CD4-positive, alpha-beta T cell (primary cell): ENCODE measurements at places on chromosomes 12 and 14.

DNA sequence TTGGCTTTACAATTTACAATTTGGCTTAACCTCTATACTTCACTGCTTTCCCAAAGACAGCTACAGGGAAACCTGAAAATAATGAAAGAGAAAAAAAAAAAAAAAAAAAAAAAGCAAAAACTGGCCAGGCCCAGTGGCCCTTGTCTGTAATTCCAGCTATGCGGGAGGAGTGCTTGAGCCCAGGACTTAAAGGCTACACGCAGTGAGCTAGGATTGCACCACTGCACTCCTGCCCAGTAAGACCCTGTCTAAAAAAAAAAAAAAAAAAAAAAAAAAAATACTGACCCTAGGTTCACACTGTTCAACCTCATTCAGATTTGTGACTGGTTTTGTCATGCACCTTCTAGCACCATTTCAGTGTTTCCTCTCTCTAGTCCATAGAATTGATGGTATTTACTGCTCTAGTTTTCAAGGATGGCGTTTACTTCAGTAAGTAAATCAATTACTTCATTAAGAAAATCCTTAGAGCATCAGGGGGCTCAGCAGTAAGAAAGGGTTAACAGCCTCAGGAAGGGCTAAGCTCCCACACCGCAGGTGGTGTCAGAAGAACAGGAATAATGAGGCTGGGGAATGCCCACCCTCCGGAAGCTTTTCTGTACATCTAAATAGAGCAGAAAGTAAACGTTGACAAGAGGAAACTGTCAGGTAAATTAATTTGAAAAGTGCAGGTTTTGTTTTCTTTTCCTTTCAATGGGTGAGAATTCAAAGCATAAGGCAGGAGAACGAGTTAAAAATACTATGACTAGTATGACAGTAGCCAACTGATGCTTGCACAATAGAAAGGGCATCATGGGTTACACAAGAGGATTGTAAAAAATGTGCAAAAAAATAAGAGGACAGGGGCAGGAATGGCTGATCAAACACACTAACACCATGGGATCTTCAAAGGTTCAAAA, 115.0 kb upstream of the MDM1 start:
- no peak for DNase-seq

GRCh38 chr12:108335349-108336119, 3.6 kb downstream of the CMKLR1 start:
- DNase-seq = no peak

- DNase-seq = no peak
These were observed 144.4 kb downstream of the AKAP6 start for GRCh38 chr14:32473464-32473855.

GRCh38 chr12:41188058-41188840, at the start of gene PDZRN4:
TSS of gene PDZRN4 (plus strand) at chr12:41188320.
- no peak for DNase-seq

DNA sequence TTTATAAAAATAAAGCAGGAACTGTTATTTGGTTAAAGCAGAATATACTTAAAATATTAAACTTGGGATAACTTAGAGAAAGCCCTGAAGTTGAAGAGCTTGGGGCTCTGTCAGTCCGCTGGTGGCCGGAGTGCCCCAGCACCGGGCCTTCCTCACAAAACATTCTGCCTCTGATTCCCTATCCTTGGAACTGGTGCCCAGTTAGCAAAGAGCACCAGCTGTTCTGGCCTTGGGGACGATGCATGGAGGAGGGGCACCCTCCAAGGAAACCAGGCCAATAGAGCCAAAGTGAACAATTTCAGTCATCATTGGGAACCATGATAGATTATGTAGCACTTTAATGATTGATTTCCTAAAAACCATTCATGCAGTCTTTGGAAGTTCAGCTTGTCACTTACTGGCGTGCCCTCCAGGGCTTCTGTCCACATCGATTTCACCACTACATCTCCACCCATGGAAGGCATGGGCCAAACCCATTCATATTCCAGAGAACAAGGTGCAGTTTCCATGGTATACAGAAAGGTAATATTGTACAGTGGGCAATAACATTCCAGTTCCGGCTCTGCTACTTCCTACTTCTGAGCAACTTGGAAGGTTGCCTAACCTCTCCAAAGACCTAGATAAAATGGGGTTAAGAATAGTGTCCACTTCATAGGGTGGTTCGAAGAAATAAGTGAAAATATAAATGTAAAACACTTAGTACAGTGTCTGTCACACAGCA, 145.9 kb downstream of the ETV6 start:
- no peak for DNase-seq

DNA sequence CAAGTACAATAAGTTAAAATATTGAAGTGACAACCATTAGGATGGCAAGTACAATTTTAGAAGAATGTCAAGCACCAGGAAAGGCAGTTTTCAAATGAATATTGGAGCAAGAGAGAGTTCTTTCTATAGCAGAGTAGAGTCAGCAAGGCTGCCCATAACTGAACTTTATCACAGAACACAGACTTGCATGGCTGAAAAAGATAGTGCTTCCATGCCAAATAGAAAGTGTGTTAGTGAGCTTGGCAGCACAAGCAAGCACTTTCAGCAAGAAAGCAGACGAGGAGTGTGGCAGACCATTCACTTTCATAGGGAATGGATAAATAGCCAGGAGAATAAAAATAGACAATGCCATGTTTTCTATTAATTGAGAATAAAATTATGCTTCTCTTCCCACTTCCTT, 647.0 kb upstream of the MGAT4C start:
- no peak for DNase-seq

GRCh38 chr12:110857528-110857927, 10.7 kb downstream of the CCDC63 start:
- no peak for DNase-seq

- no peak for DNase-seq
These were observed 254.0 kb upstream of the NOVA1 start for GRCh38 chr14:26851793-26852192.

GRCh38 chr12:14239935-14240872, 125.3 kb upstream of the ATF7IP start:
- DNase-seq = no peak

GRCh38 chr14:99649219-99649618, 4.3 kb downstream of the HHIPL1 start:
- DNase-seq = no peak

- no peak for DNase-seq
These were observed 1221.4 kb downstream of the VRK1 start for GRCh38 chr14:98018628-98019027.

DNA sequence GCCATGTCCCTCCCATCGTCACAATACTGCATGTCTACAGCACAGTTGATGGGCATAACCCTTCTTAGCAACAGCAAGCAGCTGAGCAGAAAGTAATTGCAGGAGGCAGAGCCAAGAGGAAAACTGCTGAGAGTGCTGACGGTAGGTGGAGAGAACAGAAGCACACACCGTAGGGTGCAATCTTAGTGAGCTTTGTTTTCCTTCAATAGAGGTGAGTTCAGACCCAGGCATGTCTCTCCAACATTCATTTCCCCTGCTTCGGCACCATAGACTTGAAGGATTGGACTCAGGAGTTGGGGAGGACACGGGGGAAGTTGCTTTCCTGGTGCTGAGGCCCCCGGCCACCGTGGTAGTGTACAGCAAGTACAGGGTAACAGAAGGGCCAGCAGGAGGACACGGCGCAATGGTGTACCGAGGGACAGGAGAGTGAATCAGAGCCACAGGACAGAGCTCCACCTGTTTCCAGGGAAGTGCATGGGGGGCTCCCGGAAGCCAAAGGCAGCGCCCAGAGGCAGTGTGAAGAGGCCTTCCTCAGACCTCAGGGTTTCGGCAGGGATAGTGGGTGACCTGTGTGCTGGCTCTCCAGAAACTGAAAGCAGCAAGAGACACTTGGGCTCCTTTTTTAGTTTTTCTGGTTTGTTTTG, 36.3 kb upstream of the SINHCAF start:
- no peak for DNase-seq

DNA sequence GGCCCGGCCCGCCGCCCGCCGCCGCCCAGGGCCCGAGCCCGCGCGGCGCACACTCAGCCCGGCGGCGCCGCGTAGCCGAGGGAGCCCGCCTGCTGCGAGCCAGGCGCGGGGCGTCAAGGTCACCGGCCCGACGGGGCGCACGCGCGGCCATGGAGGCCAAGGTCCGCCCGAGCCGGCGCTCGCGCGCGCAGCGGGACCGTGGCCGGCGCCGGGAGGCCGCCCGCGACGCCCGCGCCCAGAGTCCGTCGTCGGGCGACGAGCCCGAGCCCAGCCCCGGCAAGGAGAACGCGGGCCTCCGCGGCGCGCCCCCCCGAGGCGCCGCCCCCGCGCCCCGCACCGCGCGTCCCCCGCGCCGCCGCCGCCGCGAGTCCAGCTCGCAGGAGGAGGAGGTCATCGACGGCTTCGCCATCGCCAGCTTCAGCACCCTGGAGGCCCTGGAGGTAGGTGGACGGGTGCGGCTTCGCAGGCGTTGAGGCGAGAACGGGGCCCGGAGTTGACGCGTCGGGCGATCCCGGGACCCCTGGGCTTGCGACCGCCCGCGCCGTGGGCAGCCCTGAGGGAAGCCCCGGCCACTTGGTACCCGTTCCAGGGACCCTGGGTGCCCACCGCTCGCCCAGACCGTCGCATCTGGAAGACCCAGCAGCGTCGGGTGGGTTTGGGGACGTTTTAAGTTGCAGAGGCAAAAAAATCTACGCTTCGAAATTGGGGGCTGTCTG, 629 bp downstream of the FBRSL1 start:
- DNase-seq = no peak

DNA sequence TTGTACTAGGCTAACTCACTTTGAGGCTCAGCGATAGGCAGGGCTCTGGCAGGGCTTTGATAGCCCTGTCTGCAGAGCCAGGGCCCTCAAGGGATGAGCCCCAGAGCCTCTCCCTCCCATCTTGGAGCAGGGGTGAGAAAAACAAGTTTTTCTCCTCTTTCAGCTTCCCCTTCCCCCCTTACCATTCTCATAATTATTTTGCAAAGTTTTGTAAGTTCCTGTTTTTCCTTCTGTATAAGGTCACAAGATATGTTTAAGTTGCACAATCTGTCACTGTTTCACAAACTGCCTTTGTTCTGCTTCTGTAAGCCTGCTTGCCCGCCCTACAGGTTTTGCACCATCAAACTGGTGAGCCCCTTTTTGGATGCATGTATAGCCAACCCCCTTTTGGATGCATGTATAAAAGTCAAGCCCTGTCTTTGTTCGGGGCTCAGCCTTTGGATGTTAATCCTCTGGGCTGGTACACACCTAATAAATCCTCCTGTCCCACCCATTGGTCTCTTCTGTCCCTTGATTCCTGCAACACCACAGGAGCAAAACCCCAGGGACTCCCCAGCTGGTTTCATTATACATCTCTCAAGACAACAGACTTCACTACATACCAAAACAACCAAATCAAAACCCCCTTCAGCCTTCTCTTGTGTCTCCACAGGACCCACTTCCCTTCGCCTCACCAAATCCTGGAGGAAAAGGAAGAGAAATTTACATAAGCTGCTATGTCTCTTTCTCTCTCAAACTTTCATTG, 52.5 kb upstream of the RESF1 start:
- DNase-seq = no peak

GRCh38 chr12:56541631-56542030, 20.0 kb downstream of the RBMS2 start:
- no peak for DNase-seq

DNA sequence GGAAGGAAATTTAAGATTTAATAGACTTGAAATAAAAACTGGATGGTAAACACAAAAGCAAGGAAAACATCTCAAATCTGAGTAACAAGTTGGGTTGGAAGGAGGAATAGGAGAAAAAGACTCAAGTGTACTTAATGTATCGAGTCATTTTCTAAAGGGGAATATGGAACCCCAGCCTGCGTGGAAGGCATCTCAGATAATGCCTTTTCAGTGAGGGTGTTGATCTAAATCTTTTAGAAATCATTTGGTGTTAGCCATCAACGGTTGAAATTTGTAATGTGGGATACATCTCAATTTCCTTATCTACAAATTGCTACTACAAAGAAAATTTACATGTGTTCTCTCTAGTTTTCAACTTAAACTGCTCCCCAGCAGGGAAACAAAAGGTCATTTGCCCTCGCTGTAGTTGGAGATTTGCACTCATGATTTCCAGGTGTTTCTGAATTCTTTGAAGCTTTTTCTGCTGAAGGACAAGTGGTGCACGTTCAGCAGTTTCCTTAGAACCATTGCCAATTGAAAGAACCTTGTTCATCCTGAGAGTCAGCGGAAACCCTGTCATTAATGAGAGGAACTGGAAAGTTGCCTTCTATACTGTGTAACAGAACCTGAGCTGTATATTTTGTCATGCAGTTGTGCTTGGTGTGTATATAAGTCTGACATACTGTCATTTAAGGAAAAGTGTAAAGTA, 2.2 kb downstream of the PCBP2 start:
- DNase-seq = no peak

- DNase-seq = no peak
These were observed 415.4 kb upstream of the PRICKLE1 start for GRCh38 chr12:43004908-43005307.

DNA sequence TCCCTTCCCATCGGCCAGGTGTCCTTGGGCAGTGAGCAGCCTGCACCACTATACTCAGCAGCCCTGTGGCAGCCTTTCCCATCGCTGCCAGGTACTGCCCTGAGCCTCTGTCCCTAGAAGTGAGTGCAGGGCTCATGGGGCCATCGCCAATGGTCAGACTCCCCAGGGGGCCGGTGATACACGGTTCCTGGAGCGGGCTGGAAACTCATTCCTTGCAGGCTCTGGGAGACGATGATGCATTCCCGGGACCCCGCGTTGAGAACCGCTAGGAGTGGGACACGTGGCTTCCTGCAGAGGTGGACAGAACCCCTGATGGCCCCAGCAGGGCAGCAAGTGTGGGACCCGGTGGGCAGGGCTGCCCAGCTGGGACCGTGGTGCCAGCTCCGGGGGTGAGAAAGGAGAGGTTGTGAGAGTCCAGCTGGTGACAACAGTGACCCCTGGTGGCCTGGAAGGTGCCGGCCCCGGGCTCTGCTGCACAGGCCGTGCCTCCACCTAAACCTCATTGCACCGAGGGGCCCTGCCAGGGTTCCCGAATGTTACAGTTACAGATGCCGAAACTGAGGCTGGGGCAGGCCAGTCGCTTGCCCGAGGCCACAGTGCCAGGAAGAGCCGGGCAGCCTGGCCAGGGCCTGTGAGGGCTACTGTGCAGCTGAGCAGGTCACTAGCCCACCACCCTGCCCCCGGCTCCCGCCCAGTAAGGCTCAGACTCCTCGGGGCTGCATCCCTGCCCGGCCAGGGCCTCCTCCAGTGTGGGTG, 33.8 kb downstream of the FBRSL1 start:
- DNase-seq = peak; percentile 65

DNA sequence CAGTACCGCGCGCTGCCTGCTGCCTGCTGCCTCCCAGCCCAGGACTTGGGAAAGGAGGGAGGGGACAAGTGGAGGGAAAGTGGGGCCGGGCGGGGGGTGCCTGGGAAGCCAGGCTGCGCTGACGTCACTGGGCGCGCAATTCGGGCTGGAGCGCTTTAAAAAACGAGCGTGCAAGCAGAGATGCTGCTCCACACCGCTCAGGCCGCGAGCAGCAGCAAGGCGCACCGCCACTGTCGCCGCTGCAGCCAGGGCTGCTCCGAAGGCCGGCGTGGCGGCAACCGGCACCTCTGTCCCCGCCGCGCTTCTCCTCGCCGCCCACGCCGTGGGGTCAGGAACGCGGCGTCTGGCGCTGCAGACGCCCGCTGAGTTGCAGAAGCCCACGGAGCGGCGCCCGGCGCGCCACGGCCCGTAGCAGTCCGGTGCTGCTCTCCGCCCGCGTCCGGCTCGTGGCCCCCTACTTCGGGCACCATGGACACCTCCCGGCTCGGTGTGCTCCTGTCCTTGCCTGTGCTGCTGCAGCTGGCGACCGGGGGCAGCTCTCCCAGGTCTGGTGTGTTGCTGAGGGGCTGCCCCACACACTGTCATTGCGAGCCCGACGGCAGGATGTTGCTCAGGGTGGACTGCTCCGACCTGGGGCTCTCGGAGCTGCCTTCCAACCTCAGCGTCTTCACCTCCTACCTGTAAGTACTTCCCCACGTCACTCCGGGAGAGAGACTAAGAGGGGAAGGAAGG, at the start of gene LGR5:
Gene LGR5 (plus strand): TSS at position 186 of the 732 bp plus-strand sequence. CDS start 283 bp downstream, at position 469.
- no peak for DNase-seq
